ENCODE measurements at places on chromosomes 6 and 20.

DNA sequence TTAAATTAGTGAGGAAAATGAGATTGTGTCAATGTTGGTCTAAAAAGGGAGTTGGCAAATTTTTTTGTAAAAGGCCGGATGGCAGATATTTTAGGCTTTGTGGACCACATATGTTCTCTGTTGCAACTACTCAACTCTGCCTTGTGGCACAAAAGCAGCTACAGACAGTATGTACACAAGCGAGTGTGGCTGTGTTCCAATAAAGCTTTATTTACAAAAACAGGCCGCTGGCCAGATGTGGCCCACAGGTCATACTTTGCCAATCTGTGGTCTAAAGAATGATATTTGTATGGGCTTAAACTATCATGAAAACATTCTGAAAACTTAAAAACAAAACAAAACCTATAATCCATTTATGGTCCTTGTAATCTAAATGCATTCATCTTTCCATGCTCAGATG, 228.3 kb downstream of the CLIC5 start:
- DNase-seq = no peak

DNA sequence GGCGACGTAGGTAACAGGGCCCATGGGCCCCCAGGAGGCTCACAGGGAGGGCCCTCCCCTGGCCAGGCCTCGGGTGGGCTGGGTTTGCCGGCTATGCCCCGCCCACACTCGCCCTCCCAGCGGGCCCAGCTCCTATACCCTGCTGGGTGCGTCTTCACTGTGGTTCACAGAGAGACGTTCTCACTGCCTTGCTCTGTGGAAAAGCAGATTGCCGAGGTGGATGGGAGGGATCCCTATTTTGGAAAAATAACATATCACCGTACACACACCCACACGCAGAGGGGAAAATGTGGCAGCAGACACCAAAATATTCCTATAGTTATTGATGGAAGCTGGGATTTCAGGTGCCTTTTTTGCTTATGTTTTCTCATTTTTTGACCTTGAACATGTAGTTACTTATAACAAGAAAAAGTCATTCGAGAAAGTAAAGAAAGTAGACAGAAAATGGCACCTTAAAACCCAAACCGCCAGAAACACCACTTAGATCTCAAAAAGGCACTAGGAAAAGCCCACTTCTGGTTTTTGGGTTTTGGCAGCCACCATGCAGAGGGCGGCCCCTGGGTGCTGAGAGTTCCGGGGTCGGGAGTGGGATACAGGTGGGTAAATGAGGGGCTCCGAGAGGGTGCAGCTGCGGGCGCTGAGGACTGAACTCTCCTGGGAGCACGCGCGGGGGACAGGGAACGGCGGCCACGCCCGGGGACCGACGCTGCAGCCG, 49.4 kb downstream of the TMEM242 start:
- peak; percentile 22 for DNase-seq

DNA sequence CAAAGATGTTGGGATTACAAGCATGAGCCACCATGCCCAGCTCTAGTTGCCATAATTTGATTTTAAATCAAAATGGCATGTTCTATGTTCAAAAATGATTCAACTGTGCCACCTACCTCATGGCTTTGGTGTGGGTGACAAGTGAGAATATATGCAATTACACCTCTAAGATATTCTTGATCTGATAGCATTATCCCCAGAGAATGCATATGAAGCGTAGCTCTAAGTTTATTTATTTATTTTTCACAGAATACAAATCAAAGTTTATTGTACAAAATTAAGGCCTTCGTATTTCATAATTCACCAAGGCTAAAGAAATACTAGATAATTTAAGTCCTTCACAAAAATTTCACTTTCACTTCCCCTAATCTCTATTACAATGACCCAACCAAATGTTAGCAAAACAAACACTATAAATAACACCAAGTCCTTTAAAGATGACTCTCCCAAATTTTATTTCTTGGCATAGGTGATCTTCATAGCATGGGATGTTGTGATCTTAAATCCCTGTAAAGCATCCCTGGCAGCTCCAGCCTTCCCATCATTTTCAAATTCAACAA, 205.9 kb upstream of the TAB2 start:
- no peak for DNase-seq

- peak; percentile 76 for DNase-seq
Measured at GRCh38 chr6:25302151-25302550, 23.0 kb downstream of the CARMIL1 start.

GRCh38 chr6:17269840-17270239, 11.3 kb upstream of the RBM24 start:
- peak; percentile 78 for DNase-seq

DNA sequence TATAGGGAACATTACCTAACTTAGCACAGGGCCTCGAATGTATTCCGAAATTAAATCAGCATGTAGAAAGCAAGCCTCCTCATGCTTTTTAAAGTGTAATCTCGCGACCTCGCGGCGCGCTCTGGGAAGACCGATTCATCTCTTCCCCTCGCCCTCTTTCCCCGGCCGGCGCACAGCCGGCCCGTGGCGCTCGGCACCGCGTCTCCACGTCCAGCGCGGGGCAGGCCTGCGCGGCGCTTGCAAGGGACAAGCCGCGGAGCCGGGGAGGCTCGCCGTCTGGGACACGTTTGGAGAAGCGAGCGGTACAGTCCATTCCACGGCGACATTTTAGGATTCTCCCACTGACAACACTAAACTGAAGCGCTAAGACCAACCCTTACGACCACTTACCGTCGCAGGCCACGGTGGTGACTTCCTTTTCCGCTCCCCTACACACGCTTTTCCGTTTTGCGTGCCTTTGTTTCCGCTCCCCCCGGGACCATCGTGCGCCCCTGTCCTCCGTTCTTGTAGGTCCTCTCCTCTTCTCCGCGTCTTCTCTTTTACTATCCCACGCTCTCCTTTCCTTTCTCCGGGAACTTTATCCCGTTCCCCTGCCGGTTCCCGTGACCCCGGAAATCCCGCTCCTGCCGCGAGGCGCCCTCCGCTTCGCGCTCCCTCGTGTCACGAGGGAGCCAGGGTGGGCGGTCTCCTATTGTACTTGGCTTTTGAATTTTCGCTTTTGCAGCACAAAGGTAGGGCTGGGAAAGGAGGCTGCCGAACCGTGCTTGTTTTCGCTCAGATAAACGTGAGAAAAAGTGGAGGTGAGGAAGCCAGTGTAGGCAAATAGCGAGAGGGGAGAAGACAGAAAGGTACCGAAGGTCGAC, at the start of gene ECHDC1:
ECHDC1 (minus strand) TSS at position 664 of the 863 bp plus-strand sequence. CDS start 12,581 bp downstream, outside the sequence.
- peak; percentile 73 for DNase-seq

DNA sequence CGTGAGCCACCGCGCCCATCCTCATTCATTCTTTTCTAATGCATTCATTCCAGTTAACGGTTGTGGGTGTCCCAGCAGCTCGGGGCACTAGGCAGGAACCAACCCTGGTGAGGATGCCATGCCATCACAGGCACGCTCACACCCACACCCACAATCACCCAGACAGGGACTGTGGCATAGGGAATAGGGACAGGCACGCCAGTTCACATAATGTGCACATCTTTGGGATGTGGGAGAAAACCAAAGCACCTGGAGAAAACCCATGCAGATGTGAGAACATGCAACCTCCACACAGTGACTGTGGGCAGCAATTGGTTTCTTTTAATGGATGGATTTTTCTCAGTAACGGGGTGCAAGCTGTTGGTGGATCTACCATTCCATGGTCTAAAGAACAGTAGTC, 64.3 kb downstream of the IRF4 start:
- no peak for DNase-seq

GRCh38 chr6:85684809-85685171, 42.1 kb upstream of the SYNCRIP start:
- DNase-seq = no peak

GRCh38 chr20:5630071-5630470, 120.1 kb upstream of the SHLD1 start:
- DNase-seq = no peak

- DNase-seq = no peak
Measured at GRCh38 chr20:63737695-63737944, 1.2 kb downstream of the LIME1 start.

DNA sequence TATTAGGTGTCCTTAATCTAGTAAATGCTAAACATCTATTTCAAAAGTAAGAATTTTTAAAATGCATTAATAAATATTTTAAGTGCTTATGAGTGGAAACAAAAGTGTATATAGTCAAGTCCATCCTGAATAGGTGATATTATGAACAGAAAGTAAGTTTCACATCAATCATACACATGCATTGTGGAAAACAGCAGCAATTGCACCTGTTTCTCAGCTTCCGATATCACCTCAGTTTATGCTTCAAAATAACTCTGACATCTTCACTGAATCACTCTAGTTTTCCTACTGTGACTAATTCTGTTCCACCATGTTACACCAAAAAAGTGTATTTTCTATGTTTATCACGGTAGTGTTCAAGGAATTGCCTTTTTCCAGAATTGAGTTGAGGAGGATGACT, 172.6 kb upstream of the MANEA start:
- DNase-seq = no peak

DNA sequence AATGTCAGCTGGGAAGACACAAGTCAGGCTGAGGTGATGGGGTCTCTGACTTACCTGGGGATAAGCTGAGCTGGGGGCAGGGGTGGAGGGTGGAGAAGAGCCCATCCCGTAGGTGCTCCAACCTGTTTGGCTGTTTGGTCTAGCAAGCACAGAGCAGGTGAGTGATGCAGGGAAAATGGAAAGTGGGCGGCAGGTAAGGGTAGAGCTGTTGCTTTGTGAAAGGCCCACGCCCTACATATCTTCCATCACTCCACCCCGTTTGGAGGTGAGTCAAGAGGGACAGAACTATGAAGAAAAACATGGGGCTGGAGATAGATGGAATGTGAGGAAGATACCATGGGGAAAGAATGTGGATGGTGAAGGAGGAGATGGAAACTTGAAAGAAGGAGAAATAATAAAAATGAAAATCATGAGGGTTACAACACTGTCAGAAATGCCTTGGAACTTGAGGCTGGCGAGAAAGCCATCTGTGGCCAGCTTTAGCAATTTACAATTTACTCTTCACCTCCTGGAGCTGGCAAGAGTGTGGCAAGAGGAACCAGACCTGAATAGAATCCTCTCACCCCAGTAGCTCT, 1.3 kb downstream of the LY6G6C start:
- DNase-seq = no peak

- DNase-seq = peak; percentile 99
Measured at GRCh38 chr20:9051508-9051907, 17.4 kb upstream of the PLCB4 start.

GRCh38 chr20:17281478-17281877, 54.6 kb downstream of the PCSK2 start:
- peak; percentile 7 for DNase-seq

GRCh38 chr20:36275441-36276189, 30.5 kb upstream of the DLGAP4 start:
- no peak for DNase-seq

DNA sequence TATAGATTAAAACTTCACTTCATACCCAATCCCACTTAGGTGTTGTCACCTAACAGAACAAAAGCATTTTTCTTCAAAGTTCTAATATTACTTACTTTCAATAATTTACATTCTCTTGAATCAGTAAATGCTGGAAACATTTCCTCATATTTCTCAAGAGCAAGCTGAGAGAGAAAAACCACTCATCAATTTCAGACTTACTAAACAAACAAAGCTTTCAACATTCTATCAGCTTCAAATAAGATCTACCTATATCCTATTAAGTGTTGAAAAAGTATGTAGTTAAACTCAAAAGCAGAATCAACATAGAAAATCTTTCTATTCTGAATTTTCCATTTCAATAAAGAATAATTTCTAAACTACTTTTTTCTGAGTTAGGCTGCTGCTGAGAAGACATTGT, 17.8 kb downstream of the GZF1 start:
- DNase-seq = no peak

DNA sequence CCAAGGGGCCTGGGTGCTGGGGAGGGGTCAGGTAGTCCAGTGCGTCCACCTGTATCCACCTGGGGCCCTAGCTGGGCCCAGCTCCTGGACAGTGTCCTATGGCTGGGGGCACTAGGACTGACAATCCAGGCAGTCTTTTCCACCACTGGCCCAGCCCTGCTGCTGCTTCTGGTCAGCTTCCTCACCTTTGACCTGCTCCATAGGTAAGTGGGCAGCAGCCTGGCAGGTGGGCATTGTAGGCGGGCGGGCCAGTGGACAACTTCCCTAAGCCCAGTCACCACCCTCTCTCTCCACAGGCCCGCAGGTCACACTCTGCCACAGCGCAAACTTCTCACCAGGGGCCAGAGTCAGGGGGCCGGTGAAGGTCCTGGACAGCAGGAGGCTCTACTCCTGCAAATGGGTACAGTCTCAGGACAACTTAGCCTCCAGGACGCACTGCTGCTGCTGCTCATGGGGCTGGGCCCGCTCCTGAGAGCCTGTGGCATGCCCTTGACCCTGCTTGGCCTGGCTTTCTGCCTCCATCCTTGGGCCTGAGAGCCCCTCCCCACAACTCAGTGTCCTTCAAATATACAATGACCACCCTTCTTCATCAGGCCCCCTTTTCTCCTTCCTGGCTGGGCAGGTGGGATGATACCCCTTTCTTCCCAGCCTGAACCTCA, 584 bp downstream of the C20orf141 start:
- DNase-seq = no peak

DNA sequence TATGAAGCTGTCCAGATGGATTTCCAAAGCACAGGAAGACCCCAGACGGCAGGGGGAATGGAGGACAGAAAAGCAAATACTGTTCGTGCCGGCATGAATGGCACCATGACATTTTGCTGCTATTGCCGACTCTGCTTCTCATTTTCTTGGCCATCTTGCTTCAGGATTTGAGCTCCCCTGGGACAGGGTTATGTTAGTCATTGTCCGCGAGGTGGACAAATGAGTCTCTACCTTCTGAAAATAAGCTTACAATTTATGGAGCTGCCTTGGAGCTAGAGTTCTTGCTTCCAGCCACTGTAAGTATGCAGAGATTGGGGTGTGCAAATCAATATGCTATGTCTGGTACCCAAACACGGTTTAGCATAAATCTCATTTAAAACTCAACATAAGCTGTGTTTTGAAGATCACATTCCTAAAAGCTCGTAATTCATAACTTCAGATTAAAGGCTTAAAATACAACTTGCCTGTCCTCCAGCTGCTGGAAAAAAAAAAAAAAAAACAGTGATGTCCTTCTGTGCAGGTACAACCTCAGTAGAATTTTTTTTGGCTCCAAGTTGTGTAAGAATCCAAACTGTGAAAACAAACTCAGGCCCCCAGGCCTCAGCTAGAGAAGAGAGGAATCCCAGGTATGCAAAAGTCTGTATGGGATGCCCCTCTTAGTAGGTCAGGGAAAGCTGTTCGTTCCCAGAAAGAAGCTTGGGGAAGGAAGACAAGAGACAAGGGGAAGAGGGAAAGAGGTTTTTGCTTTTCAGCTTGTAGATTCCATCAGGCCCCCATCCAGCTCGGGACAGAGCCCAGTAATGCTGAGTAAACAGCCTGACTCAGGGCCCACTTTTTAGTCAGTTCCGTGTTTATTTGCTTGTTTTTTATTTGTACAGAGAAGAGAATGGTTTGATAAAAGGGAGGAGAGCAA, 184.2 kb upstream of the FOXA2 start:
- peak; percentile 26 for DNase-seq
